Effector memory CD4-positive, alpha-beta T cell (primary cell): ENCODE measurements at places on chromosomes 6 and 20.

GRCh38 chr6:87200469-87201175 is 45.3 kb downstream of the ZNF292 start:
- DNase-seq = no peak

DNA sequence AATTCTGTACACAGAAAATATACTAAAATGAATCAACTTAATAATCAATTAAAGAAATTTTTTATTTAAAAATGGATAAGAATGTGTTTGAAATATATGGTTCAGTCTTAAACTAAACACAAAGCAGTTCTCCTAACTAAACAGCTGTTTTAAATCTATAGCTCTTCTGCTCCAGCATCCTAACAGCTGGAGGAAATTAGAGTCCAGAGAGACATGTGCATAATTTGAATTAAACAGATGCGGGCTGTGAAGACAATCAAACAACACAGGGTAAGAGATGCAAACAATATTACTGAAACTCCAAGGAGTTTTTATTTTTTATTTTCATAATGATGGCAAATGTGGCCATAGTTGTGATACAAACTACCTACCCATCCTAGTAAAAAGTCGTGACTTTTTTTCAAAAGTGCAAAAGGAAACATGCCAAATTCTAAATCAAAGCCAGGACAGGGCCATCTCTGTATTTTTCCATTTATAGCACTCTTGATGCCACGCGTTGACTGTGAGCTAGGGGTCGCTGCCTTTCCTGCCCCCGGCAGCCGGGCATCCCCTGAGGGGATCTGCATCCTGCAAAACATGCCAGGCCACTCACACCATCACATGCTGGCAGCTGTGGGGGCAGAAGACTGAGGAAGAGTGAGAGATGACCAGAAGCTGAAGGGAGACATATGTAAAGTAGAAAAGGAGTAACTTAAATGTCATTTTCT is 310.6 kb downstream of the PRKN start:
- no peak for DNase-seq

DNA sequence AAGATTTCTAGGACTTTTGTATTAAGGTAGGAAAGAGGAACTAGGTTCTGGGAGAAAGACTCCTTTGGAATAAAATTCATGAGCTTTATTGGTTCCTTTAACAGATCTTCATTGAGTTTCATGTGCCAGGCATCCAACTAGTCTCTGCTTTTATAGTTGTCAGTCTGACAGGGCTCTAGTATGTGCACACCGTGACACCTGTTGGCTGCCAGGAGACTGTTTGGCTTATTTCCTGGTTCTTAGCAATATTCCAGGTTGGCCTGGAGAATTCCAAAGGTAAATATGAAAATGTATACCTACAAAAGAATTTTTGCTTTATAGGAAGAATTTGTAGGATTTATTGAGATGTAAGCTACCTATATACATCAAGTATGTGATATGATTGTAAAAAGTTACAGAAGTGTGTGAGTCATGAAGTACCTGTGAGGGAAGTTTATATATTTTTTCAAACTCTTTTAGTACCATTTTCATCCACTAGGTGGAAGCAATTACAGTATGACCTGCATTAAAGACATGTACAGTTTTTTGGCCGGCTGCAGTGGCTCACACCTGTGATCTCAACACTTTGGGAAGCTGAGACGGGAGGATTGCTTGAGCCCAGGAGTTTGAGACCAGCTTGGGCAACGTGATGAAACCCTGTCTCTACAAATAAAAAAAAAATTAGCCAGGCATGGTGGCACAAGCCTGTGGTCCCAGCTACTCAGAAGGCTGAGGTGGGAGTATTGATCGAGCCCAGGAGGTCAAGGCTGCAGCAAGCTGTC is 35.2 kb downstream of the NDUFAF5 start:
- DNase-seq = no peak

DNA sequence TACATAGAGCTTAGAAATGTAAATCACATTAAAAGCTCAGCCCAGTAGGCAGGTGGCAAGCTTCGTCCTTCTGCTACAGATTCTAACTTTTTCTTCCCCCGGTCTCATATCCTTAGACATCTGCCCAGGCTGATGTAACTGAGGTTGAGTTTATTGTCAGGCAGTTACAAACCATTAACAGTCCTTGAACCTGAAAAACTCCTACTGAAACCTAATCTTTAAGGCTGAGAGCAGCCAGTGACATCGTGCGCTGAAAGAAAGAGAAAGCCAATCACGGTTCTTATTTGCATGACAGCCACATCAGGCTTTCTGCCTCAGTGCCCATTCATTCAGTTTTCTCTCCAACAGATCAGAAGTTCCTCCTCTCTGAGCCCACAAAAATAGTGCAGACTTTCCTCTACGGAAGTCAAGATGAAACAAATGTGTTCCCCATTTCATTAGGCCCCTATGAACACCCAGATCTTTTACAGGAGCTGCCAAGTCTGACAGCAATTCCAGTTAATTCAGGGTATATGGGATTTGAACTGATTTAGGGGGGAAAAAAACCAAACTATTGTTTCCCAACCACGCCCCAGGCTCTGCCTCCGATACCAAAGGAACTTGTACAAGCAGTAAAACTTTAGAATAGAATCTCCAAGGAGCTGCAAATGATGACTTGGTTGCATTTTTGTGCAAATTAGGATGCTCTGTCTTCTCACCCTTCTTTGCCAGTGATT is at the start of gene NHSL1:
NHSL1 (minus strand) TSS at position 192 of the 716 bp plus-strand sequence. CDS start 204 bp downstream, outside the sequence.
- no peak for DNase-seq

GRCh38 chr6:84625506-84625905 is 138.9 kb downstream of the TBX18 start:
- DNase-seq = no peak

DNA sequence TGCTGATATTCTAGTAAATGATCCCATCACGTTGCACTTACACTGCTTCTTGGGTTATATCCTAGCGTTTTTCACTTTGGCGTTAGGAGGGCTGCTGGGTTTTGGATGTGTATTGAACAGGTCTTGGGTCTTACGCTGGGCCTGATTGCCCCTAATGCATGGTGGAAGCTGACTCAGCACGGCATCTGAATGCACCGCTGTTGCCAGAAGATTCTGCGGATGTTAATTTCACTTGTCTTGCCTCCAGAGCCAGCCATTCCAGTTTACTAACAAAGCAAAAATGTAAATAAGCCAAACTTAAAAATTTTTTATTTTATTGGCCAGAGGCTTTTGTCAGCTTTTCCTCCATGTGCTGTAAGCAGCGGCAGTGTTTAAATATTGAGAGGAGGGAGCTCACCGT is 233.5 kb downstream of the TMEM242 start:
- no peak for DNase-seq

DNA sequence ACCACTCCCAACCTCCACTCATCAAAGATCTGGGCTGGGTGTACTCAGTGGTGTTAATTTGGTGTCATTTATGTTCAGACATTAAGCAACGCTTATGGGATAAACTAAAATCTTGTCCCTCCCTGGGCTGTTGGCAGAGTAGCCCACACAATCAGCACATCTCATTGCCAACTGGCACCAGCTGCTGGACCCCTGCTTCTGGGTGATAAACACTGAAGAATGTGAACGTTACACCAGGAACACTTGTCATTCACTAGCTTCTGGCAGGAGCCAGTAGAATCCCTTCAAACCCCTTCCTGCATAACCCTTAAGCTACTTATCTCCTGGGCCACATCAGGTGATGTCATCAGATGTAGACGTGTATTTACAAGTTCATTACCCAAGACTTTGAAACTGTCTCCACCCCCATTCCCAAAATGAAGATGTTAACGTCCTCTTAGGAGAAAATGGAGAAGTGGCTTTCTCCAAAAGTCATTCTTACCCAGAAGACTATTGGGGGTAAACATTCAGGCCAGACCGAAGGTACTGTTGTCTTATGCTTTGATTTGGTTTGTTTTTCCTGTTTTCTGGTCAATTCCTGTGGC is 107.8 kb upstream of the CD93 start:
- DNase-seq = no peak

- DNase-seq = no peak
Observed at GRCh38 chr20:58629215-58629580, 21.9 kb upstream of the STX16 start.

DNA sequence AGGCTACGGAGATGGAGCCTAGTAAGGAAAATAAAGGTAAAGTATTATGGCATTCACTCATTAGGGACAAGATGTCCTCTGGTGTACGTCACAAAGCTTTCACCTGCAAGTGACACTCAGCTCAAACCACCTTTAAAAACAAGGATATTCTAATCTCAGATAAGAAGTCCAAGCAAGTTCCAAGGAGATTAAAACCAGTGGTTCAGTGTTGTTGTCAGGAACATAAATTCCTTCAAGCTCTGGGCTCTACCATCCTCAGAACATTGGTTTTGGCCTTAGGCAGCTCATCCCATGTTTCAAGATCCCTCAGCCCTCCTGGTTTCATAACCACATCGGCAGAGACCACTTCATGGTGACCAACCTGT is 116.5 kb downstream of the LY86 start:
- DNase-seq = no peak

- peak; percentile 66 for DNase-seq
Observed at GRCh38 chr6:16322666-16323312, 84.4 kb downstream of the GMPR start.

DNA sequence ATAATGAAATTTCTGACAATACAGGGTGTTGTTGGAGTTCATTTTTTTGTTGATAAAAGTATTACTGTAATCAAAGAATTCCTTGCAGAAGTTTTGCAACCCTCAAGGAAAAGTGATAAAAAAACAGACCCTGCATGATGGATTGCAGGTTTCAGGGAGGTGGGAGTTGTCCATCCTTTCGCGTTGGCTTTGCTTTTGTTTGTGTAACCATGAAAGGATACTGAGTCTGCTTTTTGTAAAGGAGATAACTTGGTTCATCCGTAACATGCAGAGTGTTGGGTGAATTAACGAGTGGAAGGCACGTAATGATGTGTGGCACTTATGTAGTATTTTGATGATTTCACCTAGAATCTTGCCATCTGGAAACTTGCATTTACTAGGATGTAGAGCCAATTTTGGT is 23.6 kb downstream of the FOXO3 start:
- DNase-seq = no peak

- no peak for DNase-seq
Observed at GRCh38 chr6:104017410-104018381, 842.0 kb downstream of the HACE1 start.

DNA sequence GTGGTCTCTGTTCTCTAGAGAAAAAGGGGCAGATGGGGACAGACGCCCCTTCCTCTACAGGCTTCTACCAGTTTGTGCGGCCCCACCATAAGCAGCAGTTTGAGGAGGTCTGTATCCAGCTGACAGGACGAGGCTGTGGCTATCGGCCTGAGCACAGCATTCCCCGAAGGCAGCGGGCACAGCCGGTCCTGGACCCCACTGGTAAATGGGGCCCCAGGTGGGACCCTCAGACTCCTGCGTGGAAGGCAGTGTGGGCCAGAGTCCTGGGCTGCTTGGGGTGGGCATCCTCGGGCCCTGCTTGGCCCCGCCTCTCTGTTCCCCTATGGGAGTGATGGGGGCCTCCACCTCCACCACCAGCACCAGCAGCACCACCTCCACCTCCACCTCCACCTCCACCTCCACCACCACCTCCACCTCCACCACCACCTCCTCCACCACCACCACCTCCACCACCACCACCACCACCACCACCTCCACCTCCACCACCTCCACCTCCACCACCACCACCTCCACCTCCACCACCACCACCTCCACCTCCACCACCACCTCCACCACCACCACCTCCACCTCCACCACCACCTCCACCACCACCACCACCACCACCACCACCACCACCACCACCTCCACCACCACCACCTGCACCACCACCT is 3.2 kb upstream of the TNFRSF6B start:
- no peak for DNase-seq

DNA sequence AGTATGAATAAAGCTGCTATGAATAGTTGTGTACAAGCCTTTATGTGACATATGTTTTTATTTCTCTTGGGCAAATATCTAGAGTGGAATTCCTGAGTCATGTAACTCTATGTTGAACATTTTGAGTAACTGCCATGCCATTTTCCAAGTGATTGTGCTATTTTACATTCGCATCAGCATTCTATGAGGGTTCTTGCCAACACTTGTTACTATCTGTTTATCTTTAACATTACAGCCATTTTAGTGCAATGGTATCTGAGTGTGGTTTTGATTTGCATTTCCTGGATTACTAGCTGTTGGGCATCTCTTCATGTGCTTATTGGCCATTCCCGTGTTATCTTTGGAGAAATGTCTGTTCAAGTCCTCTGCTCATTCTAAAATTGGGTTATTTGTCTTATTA is 19.1 kb downstream of the MYT1 start:
- no peak for DNase-seq

- DNase-seq = no peak
Observed at GRCh38 chr6:109383438-109383940, 1.2 kb upstream of the CD164 start.

- DNase-seq = no peak
Observed at GRCh38 chr6:37777272-37777834, 42.2 kb upstream of the ZFAND3 start.

- no peak for DNase-seq
Observed at GRCh38 chr6:132673376-132674094, 14.6 kb upstream of the TAAR1 start.

DNA sequence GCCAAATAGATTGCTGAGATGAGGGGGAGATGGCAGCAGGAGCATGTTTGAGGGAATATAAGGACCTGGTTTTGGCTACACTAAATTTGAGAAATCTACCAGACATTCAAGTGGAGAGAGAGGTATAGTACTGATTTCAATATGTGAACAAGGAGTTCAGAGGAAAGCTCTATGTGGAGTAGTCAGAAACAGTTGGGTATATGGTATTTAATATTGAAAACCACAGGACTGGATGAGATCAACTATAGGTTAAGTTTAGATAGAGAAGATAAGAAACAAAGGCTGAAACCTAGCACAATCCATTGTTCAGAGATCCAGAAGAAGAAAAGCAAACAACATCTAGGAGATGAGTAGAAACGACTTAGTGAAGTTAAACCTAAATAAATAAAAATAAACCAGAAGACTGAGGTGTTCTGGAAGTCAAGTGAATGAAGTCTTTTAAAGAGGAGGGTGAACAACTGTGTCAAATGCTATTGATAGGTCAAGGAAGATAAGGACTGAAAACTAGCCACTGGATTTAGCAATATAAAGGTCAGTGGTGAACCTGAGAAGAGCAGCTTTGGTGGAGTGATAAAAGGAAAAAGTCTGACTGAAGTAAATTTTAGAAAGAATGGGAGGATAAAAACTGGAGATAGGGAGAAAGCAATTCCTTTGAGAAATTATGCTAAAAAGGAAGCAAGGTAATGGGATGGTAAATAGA is 121.2 kb upstream of the RUNX2 start:
- DNase-seq = no peak

- no peak for DNase-seq
Observed at GRCh38 chr20:46240065-46240464, 68.2 kb downstream of the CDH22 start.

GRCh38 chr20:63706027-63706695 is 1.6 kb downstream of the ARFRP1 start:
- DNase-seq = no peak

GRCh38 chr6:16907991-16908390 is 146.7 kb upstream of the ATXN1 start:
- no peak for DNase-seq

GRCh38 chr6:48111575-48111974 is 578 bp upstream of the PTCHD4 start:
- DNase-seq = no peak

GRCh38 chr20:6898928-6899327 is 131.4 kb downstream of the BMP2 start:
- DNase-seq = no peak
